ENCODE measurements at places on chromosomes 3 and 15. TPM values are rescaled to one million over a fixed set of nuclear protein-coding genes. Genes with fewer than 3 reads are reported as not detected.

The GOLGA6C gene
- not detected for total RNA-seq

The CCDC13 gene
- 0.73 TPM for total RNA-seq

The SPESP1 gene
- 0.76 TPM for total RNA-seq

The RETNLB gene
- not detected for total RNA-seq

The MYRIP gene
- not detected for total RNA-seq

The ARL14 gene
- total RNA-seq = not detected

The NR1I2 gene
- 0.41 TPM for total RNA-seq

The FBXO22 gene
- total RNA-seq = 36.2 TPM

The ZNF502 gene
- 3.0 TPM for total RNA-seq

The CCDC39 gene
- total RNA-seq = not detected

The PAQR5 gene
- total RNA-seq = 0.05 TPM

The CLDN1 gene
- total RNA-seq = 0.43 TPM

The GRK7 gene
- total RNA-seq = not detected

The IQCF5 gene
- not detected for total RNA-seq

The C2CD4A gene
- 1.0 TPM for total RNA-seq

The FES gene
- 5.8 TPM for total RNA-seq

The DCBLD2 gene
- 2.2 TPM for total RNA-seq

The SMCO1 gene
- not detected for total RNA-seq

Data from activated T-cell treated with anti-CD3 and anti-CD28 coated beads, Interleukin-2, amount 50 U/mL, for 4 hours (primary cell).